ENCODE measurements at places on chromosomes 12 and 14. TPM values are rescaled to one million over a fixed set of nuclear protein-coding genes. Genes with fewer than 3 reads are reported as not detected.

DNA sequence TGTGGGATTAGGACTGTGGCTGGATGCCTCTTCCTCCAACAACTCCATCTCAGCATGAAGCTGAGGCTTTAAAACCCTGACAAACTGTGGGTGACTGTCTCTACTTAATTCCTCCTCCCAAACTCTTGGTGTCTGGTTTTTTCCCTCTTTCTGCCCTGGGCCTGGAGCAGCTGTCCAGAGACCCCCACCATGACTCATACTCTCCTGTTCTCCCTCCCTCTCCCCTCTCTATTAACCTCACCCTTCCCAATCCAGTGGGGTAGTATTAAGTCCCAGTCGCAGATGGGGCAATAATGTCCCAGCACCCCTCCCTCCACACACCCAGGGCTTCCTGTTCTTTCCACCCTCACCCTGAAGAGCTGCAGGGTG is 2.0 kb upstream of the DNAJC14 start:
- no peaks in the 10 kb centered on the region for H3K36me3 ChIP-seq
- no peaks in the 10 kb centered on the region for H3K27me3 ChIP-seq
- H3K4me3 ChIP-seq, result peak overlapping the region; percentile 81

DNA sequence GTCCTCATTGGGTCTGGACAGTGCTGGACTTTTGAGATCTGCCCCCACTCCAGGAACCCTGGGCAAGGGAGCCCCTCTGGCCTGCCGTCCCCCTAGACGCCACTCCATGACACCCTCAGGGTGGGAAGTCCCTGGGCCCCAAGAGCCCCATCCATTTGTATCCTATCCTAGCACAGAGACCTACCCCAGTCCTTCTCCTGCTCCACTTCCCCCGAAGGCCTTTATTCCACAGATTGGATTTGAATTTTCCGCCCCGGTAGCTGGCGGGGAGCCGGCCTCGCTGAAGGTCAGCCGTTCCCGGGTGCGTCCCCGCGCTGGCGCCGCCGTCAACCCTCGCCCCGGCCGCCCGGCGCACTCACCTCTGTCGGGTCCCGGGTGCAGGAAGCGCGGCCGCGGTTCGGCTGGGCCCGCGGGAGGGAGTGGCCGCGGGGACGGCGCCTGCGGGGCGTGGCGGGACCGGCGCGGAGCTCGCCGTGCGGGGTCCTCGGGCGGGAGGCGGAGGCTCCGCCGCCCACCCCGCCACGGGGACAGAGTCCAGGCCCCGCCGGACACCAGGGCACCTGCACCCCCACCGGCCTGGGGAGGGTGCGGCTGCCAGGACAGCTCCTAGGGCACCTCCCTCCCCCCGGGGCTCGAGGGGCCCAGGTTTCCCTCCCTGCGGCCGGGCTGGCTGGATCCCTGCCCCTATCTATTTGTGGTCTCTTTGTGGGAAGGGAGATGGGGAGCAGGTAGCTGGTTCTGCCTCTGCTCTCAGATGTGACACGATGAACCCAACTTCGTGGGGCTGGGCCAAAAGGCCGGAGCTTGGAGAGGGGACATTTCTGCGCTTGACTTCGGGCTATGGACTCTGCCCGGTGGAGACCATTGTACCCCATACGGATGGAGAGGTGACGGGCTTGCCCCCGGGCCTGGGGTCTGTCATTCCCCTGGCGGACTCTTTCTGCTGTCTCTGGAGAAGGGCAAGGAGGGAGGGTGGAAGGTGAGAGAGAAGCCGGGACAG is 19.9 kb upstream of the GPR68 start:
- H3K27me3 ChIP-seq, result no peaks in the 10 kb centered on the region
- no peak overlapping the region for H3K27ac ChIP-seq
- DNase-seq, result no peak
- H3K36me3 ChIP-seq, result no peaks in the 10 kb centered on the region

DNA sequence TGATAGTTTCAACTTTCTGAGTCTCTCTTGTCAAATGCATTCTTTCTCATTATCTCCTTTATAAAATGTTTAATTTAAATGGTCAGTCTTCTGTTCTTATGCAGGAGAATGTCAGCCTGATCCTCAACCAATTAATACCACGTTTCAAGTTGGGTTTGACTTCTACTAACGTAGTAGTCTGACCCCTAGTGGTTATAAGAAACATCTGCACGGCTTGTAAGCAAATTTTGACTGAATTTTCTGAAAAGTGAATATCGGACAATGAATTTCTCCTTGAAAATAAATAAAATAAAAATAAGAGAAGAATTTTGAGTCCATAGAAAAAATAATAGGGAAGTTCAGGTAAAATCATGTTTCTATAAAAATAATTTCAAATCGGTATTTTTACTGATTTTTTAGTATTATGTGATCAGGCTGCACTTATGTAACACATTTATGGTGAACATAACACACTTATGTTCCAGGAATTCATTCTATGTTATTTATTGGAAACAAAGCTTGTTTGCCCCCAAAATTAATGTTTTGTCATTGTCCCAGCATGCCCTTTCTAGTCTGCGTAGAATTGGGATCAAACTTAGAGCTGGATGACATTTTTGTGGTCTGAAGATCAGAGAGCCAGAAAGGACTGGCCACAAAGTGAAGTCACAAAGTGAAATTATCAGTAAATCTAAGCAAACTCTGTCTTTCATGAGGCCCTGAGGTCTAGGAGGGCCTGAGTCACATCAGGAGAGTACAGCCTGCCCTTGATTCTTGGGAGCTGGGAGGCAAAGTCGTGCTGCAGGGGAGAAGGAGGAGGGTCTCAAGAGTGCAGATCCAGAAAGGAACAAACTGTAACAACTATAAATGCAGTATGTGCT is 101.2 kb upstream of the STXBP6 start:
- DNase-seq, result peak; percentile 43
- H3K27me3 ChIP-seq, result no peaks in the 10 kb centered on the region

DNA sequence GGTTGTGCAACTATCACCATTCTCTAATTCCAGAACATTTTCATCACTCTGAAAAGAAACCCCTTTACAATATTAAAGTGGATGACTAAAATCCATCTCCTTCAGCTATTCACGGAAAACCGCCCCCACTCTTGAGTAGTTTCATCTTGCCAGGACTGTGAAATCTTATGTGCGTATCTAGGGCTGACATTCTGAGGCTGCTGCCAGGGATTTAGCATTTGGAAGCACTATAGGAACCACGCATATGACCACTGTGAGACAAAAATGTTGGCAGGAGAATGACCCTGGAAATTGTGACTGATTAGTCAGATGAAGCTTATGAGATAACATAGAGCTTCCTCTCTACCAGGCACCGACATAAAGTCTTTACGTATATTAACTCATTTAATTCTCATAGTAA is 305.2 kb upstream of the PDE3A start:
- H3K27ac ChIP-seq, result no peak overlapping the region
- no peak overlapping the region for H3K4me3 ChIP-seq
- no peaks in the 10 kb centered on the region for H3K36me3 ChIP-seq

GRCh38 chr12:9872742-9873141 is 3.6 kb upstream of the CLEC2B start:
- H3K36me3 ChIP-seq, result no peaks in the 10 kb centered on the region
- H3K27ac ChIP-seq, result no peak overlapping the region
- H3K4me1 ChIP-seq, result peaks cover 24% of the 10 kb centered on the region
- DNase-seq, result no peak
- H3K27me3 ChIP-seq, result no peaks in the 10 kb centered on the region

DNA sequence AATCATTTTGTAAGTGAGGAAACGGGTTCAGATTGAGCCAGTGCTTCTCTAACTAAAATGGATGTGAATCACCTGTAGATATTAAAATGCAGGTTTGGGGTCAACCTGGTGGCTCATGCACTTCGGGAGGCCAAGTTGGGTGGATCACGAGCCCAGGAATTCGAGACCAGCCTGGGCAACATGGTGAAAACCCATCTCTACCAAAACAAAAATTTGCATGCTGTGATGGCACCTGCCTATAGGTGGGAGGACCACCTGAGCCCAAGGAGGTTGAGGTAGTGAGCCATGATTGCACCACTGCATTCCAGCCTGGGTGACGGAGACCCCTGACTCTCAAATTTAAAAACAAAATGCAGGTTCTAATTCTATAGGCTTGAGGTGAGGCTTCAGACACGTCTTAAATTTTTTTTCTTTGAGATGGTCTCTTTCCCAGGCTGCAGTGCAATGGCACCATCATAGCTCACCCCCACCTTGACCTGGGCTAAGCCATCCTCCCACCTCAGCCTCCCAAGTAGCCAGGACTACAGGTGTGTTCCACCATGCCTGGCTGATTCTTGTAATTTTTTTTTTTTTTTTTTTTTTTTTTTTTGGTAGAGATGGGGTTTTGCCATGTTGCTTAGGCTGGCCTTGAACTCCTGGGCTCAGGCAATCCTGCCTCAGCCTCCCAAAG is 9.0 kb downstream of the TUBA1C start:
- H3K27me3 ChIP-seq, result no peaks in the 10 kb centered on the region
- peaks cover 5% of the 10 kb centered on the region for H3K4me1 ChIP-seq
- H3K36me3 ChIP-seq, result peaks cover 26% of the 10 kb centered on the region
- no peak for DNase-seq
- H3K4me3 ChIP-seq, result no peak overlapping the region
- H3K27ac ChIP-seq, result no peak overlapping the region

DNA sequence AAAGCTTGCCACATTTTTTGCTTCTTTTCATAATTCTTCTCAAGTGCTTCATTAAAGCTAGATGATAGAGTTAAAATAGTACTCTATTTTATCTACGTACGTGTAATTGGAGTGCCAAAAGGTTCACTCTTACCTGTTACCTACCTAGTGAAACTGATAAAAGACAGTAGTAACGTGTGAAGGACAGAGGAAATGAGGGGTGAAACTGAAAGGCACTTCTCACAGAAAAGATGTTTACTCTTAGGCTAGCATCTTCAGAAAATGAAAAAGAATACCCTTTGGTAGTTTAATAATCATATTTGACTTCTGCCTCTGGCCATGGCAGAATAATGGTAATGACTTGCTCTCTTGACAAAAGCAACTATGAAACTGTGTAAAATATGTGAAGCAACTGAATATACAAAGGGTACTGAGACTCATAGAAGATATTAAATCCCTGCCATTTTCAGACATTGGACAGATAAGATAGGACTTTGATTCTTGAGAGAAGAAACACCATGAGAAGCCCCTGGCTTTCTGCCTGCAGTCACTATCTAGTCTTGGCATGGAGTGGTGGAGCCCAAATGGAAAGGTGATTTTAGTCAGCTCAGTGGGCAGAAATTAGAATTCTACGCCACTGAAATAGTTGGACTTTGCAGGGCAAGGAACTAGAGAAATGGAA is 6.3 kb upstream of the EVL start:
- no peak overlapping the region for H3K27ac ChIP-seq
- no peaks in the 10 kb centered on the region for H3K27me3 ChIP-seq
- no peak for DNase-seq
- no peaks in the 10 kb centered on the region for H3K36me3 ChIP-seq
- peaks cover 9% of the 10 kb centered on the region for H3K4me1 ChIP-seq
- H3K4me3 ChIP-seq, result no peak overlapping the region

The RPGRIP1 gene
- not detected for total RNA-seq

The VRTN gene
- not detected for total RNA-seq

The BICDL1 gene
- not detected for total RNA-seq

All from endothelial cell of umbilical vein (primary cell).